ENCODE measurements at places on chromosomes 13 and 19.
A peak's percentile ranks its signal among the peaks of the same experiment; 100 is the strongest.

DNA sequence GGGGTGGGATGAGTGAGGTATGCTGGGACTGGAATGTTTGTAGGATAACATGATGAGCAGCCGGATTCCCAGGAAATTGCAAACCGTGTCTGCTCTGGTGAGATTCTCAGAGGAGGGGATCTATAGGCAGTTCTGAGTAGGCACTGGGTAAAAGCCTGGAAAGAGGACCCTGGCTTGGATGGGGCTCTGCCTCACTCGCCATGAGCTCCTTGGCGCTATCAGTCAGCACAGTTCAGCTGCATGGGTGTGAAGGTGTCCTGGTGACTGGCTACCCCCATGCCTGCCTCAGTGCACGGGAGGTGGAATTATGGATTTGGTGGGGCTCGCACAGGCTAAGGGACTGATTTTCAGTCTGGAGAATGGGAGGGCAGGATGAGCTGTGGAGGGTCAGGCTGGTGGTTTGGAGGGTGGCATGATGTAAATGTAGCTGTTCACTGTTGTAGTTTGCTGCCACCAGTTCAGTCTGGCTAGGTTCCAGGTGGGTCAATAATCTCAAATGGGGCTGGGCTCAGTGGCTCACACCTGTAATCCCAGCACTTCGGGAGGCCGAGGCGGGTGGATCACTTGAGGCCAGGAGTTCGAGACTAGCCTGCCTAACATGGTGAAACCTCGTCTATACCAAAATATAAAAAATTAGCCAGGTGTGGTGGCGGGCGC, 9.2 kb upstream of the ZNF627 start:
- no peak for DNase-seq

DNA sequence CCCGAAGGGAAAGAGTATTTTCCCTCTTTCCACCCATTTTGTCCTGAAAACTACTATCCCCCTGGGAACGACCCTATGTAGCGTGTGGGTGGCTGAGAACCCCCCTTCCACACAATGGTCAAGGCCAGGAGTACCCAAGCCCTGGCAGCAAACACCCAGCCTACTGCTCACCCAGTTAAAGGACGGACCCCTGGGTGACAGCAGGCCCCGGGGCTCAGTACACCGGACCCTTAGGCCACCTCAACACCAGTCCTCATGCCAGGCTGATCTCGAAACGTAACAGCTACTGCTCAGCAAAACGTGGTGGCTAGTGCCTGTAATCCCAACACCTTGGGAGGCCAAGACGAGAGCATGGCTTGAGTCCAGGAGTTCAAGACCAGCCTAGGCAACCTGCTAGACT, 1.4 kb downstream of the ANKRD27 start:
- DNase-seq: no peak

- peak; percentile 58 for DNase-seq
Measured at GRCh38 chr19:703651-704446, 4.9 kb upstream of the PALM start.

- DNase-seq: no peak
Measured at GRCh38 chr13:97057176-97057575, 62.9 kb upstream of the OXGR1 start.

DNA sequence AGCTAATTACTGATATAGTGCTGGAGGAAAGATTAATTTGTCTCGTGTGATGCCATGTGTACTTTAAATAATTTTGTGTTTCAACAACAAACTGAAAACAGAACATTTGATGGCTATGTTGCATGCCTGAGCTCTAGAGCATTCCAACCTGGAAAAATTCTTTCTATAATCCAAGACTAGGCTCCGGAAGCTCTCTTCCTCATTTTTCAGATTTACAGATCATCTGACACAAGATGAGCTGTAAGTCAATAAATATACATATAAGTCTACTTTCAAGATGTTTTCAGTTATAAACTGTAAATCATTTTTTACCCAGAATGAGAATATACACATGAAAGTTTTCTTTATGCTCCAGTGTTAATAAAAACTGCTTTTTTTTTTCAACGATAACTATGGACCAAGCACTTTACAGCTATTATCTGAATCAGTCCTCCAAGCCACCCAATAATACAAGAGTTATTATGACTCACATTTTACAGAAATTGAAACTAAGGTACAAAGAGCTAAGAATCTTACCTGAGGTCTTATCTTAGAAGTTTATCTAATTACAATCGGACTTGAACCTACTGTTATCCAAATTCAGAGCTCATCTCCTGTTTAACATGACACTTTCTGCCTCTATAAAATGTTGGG, 6.4 kb upstream of the FOXO1 start:
- no peak for DNase-seq

DNA sequence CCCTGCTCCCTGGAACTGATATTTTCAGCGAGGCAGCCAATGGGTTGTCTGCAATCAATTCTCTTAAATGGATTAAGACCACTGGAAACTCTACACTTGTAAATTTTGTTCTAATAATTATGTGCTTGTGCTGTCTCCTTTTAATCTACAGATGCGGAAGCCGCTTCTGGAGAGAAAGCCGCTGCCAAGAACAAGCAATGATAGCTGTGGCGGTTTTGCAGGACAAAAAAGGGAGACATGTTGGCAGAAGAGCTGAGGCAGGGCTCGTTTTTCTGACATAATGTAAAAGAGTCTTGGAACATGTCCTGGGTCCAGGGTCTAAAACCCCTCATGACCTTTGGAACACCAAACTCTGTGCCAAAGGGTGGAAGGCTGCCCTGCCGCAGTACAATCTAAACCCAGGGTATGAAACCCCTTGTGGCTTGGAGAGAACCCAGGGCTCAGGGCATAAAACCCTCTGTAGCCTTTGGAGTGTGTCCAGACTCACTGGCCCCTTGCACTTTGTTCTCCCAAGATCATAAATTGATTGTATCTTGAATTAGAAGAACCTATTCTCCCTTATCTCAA, 12.7 kb downstream of the ZNF417 start:
- DNase-seq: no peak

DNA sequence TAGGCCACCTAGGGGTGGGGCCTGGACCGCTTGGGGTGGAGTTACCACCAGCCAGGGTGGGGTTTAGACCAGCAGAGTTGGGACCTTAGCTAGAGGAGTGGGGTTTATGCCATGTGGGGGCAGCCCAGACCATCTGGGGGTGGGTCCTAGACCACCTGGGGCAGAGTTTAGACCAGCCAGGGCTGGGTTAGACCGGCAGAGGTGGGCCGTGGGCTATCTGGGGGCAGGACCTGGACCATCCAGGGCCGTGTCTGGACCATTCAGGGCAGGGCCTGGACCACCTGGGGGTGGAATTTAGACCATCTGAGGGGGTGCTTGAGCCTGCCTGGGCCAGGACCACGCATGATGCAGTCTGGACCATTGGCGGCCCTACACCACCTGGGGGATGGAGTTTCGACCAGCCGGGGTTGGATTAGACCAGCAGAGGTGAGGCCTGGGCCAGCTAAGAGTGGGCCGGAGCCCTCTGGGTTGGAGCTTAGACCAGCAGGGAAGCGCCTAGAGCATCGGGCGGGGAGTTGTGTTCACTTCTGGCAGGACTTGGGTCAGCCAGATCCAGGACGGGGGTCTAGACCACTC, 10.0 kb upstream of the CACNG6 start:
- no peak for DNase-seq

- no peak for DNase-seq
Measured at GRCh38 chr19:11236324-11237301, 2.8 kb upstream of the ANGPTL8 start.

- DNase-seq: no peak
Measured at GRCh38 chr13:83350569-83350968, 531.7 kb downstream of the SLITRK1 start.

- no peak for DNase-seq
Measured at GRCh38 chr13:56561327-56561726, 579.4 kb upstream of the PRR20A start.

GRCh38 chr19:7386308-7386707, 37.6 kb downstream of the ARHGEF18 start:
- no peak for DNase-seq

GRCh38 chr13:40792284-40793051, 3.1 kb downstream of the SLC25A15 start:
- no peak for DNase-seq

DNA sequence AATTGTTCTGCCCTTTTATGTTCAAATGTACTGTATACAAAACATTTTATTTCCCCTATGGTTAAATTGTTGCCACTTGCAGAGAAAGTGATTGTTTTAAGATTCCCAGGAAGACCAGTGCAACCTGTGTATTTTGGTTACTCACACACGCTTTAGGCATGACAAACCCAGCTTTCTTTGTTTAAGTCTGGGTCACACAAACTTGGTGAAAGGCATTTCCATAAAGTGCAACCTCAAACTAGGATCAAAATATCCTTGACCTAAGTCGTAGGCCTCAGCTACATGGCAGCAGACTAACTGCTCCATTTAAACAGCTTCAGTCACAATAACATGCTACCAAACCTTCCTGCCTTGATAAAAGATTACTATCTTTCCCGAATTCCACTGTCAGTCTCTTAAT, 639.0 kb upstream of the PRR20A start:
- DNase-seq: no peak

DNA sequence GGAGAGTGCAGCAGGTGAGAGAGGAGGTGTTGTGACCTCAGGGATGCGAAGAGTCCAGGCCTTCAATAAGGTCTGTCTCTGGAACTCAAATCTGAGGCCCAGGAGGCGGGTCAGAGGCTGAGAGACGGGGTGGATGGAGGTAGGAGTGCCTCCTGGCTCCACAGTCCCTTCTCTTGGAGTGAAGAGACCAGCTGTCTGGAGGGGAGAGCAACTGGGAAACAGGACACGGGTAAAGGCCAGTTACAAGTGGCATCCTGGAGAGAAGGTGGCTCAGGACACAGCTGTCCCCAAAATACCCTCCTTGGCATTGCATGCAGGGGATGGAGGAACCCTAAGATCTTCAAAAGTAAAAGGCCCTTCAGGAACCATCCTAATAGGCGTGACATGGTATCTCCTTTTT, 19.2 kb downstream of the PDE4A start:
- DNase-seq: no peak

DNA sequence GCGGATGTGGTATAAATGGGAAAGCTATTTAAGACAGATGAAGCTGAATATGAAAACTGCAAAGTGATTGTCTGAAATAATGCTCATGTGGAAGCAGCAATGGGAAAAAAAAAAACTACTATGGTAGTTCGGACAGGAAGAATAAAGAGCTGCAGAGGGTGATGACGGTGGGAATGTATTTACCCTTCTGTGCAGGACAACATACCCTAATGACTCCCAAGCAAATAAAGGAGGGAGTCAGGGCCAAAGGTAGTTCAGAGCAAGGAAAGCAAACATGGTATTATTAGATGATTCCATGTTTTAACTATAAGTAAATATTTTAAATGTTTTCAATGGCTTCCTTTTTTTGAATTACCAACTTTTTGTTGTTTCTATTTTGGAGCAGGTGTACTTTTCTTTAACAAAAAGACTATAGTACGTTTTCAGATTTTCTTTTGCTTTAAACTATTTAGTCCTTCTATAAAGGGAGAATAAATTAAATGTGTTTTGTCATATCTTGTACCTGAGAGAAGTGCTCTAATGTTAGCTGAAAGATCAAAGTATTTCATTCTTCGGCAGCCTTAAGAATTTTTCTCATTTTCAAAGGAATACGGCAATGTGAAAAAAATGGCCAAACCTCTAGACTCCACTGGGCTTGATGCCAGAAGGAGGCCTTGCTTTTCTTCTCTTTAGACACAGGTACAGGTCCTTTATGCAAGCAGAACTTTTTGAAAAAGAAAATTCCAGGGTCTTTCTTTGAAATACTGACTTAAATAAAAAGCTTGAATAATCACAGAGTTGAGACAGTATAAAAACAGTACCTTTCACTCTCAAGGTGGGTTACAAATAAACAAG, 67.8 kb upstream of the ZDHHC20 start:
- no peak for DNase-seq

- DNase-seq: no peak
Measured at GRCh38 chr13:41054212-41054877, 7.0 kb upstream of the WBP4 start.

DNA sequence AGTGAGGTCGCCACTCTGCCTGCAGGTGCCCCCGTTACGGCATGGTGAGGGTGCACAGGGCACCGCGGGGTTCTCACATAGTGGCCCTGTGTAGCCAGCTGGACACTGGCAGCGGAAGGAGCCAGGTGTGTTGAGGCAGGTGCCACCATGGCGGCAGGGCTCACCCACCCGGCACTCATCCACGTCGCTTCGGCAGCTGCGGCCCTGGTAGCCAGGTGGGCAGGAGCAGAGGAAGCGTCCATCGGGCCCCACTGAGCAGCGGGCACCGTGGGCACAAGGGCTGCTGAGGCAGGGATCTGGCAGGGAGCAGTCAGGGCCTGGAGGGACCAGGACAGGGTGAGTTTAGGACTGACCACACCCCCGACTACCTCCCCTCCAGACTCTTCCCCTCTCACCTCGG, 8.8 kb downstream of the NOTCH3 start:
- no peak for DNase-seq

DNA sequence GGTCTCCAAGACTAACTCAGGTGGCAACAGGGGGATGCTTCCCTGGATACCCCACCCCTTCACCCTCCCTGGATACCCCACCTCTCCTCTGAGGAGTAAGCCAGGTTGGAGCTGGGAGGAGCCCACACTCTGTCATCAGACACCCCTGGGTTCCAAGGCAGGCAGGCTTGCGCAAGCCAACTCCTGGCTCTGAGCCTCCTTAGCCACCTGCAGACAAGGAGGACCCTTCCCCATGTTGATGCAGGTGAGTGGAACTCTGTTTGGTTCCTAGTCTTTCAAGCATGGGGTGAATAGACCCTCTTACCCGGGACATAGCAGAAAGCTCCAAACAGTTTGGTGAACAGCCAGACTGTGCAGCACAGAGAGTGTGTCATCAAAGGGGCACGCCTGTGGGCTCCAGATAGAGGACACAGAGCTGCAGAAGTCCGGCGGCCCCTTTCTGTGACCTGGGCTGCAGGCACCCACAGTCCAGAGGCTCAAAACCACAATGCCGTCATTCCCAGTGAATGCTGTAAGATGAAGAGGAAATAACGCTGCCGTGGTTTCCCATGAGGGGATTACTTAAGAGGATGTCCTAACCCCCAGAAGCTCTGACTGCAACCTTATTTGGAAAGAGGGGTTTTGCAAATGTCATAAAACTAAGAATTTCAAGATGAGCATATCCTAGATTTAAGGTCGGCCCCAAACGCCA, 12.1 kb upstream of the HAS1 start:
- no peak for DNase-seq

Measured in GM12892 (cell line).